Fibroblast of gingiva (primary cell): ENCODE measurements at places on chromosomes 4 and X.

GRCh38 chr4:15794426-15794825 is 16.3 kb downstream of the CD38 start:
- no peak for DNase-seq

DNA sequence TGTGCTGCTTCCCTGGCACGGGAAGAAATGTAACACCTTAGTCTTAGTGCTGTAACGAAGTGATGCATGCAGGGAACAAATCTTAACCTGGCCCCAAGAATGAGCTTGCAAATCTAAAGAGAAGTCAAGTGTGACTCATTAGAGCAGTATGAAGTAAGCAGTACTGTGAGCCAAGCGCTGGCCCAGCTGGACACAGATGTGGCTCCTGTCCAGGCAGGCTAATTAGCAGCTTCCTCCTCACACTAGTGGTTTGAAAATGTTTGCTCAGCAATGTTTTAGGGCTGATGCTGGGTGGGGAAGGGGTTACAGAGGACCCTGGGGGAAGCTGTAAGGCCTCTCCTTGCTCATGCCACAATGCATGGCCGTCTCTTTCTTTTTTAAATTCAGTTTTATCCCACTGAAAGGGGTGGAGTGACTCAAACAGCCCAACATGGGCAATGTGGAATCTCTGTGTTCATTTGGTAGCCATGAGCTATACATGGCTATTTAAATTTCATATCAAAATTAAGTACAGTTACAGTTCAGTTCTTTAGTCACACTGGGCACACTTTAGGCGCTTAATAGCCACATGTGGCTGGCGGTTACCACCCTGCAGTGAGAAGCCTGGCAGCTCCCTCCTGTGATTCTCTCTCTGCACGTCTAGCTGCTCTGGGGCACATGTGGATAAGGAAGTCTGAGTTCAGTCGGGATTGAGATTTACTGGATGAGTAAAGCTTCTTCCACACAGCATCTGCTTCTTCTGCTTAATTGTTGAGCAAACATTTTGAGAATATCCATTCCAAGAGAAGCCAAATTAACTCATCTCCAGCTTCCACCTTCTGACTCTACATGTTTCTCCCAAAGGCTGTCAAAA is 48.8 kb downstream of the MAP7D2 start:
- DNase-seq: peak; percentile 74

GRCh38 chr4:48372272-48372671 is 30.9 kb downstream of the SLAIN2 start:
- DNase-seq: no peak

- no peak for DNase-seq
Measured at GRCh38 chrX:148282504-148282903, 217.9 kb upstream of the AFF2 start.

DNA sequence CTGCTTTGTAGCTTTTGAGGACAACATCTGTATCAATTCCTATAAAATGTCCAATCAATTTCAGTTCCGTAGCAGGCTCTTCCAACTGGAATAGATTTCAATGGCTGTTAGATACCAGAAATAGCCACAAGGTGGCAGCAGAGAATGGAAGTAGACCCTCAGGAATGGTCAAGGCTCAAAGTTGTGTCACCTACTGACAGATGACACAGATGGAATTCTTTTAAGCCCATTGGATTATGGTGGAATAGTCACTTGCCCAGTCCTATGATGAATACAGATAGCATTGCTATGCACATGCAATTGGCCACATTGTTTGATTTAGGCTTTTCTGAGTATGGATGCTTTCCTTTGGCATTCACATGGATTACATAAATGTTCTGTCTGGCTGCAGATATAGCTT is 130.4 kb upstream of the RADX start:
- peak; percentile 8 for DNase-seq

GRCh38 chr4:98466868-98467599 is 191.4 kb downstream of the TSPAN5 start:
- DNase-seq: no peak

GRCh38 chrX:38701073-38701472 is 100.2 kb upstream of the MID1IP1 start:
- no peak for DNase-seq

- no peak for DNase-seq
Measured at GRCh38 chrX:131728295-131729145, 184.6 kb downstream of the OR13H1 start.

DNA sequence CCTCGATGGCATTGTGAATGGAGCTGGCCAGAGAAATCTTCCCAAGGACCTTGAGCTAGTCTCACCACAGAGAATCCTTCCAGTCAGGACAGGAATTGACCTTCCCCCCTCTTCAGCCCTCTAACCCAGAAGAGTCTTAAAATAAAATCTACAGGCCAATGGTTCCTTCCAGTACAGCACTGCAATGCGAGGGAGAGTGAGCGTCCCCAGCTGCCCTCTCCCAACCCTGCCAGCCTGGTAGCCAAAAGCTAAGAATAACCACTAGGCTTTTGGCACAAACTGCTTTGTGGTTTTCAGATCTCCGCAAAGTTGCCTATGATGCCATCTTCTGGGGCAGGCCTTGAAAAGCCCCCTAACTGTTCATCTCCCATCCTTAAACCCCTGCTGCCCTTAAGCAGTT is 175.1 kb downstream of the AR start:
- DNase-seq: peak; percentile 1

DNA sequence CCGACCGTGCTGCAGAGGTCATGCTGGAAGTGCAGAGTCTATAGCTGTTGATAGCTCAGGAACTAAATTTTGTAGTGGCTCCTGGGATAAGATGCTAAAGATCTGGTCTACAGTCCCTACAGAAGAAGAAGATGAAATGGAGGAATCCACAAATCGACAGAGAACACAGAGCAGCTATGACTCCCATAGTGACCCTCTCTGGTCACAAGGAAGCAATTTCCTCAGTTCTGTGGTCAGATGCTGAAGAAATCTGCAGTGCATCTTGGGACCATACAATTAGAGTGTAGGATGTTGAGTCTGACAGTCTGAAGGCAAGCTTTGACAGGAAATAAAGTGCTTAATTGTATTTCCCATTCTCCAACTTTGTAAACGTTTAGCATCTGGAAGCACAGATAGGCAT is 8.8 kb downstream of the MANBA start:
- no peak for DNase-seq

GRCh38 chr4:179399054-179399782 is 1957.0 kb upstream of the AGA start:
- DNase-seq: no peak
